ENCODE measurements at places on chromosomes 2 and 18.

DNA sequence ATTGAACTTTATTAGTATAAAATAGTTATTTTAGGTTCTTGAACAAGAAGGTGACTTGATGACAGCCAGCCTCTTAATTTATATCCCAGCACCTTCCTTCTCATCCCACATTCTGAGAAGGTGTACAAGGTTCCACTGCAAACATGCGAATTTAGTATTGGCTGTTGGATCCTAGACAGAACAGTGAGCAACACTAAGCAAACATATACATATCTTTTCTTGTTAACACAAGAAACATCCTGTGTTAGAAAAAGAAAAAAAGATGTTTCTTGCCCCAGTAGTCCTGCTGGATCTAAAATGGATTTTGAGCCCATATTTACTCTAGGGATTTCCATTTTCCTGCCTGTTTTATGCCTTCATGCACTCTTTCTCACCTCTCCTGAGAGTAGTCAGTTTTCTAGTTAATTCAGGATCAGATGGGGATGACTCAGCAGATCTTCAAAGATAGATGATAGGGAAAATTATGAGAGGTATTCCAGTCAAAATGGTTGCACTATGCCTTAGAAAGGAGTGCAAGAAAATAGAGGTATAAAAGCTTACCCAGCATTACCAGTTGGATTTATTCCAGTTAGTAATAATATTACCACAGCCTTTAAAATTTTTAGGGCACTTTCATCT lies 336.5 kb downstream of the MEIS1 start:
- H3K27ac ChIP-seq, result no peak overlapping the region
- H3K36me3 ChIP-seq, result no peaks in the 10 kb centered on the region
- H3K4me3 ChIP-seq, result no peak overlapping the region
- no peak for DNase-seq
- no peaks in the 10 kb centered on the region for H3K27me3 ChIP-seq
- H3K4me1 ChIP-seq, result no peaks in the 10 kb centered on the region

- H3K4me3 ChIP-seq, result no peak overlapping the region
- H3K36me3 ChIP-seq, result no peaks in the 10 kb centered on the region
- no peaks in the 10 kb centered on the region for H3K27me3 ChIP-seq
Measured at GRCh38 chr2:173205375-173205774, 129.7 kb downstream of the MAP3K20 start.

DNA sequence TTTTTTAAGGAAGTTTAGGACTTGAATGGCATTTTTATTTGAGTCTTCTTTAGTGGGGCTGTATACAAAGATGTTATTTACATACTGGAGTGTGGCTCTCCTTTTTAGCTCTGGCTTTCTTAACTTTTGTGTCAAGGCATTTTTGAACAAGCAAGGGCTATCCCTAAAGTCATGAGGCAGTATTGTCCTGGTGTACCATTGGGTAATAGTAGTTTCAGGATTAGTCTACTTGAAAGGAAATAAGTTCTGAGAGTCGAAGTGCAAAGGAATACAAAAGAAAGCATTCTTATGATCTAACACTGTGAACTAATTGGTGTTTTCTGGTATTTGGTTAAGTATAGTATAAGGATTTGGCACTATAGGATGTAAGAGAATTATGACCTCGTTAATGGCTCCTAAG lies 1.9 kb upstream of the CYP27A1 start:
- H3K4me1 ChIP-seq, result no peaks in the 10 kb centered on the region
- peaks cover 8% of the 10 kb centered on the region for H3K27me3 ChIP-seq
- no peak overlapping the region for H3K4me3 ChIP-seq
- H3K36me3 ChIP-seq, result no peaks in the 10 kb centered on the region
- H3K27ac ChIP-seq, result no peak overlapping the region
- no peak for DNase-seq

DNA sequence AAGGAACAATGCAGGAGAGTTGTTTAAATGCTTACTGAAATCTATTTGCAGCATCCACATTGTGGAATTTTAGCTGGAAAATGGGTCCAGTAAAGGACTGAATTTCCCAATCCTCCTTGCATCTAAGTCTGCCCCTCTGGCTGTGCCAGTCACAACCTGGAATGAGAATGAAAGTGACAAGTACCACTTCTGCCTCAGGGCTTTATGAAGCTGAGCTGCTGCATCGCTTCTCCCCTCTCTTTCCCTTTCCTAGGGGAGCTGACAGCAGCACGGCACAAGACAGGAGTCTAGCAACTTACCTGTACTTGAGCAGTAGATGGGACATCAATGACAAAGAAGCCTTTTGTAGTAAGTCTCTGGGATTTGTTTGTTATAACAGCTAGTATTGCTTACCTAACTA lies 27.3 kb upstream of the THSD7B start:
- no peak for DNase-seq
- H3K27me3 ChIP-seq, result no peaks in the 10 kb centered on the region
- H3K4me3 ChIP-seq, result no peak overlapping the region
- H3K4me1 ChIP-seq, result no peaks in the 10 kb centered on the region
- no peaks in the 10 kb centered on the region for H3K36me3 ChIP-seq

GRCh38 chr2:167122389-167122788 lies 234.1 kb downstream of the XIRP2 start:
- H3K4me1 ChIP-seq, result no peaks in the 10 kb centered on the region
- H3K27ac ChIP-seq, result no peak overlapping the region
- no peaks in the 10 kb centered on the region for H3K36me3 ChIP-seq
- DNase-seq, result no peak
- H3K27me3 ChIP-seq, result no peaks in the 10 kb centered on the region

- H3K27ac ChIP-seq, result no peak overlapping the region
- H3K4me1 ChIP-seq, result no peaks in the 10 kb centered on the region
- H3K36me3 ChIP-seq, result no peaks in the 10 kb centered on the region
Measured at GRCh38 chr18:23943903-23944624, 70.5 kb upstream of the TTC39C start.

GRCh38 chr18:72013427-72013850 lies 530.7 kb downstream of the CBLN2 start:
- no peaks in the 10 kb centered on the region for H3K36me3 ChIP-seq
- no peaks in the 10 kb centered on the region for H3K4me1 ChIP-seq
- no peak for DNase-seq
- H3K4me3 ChIP-seq, result no peak overlapping the region
- H3K27ac ChIP-seq, result no peak overlapping the region
- H3K27me3 ChIP-seq, result no peaks in the 10 kb centered on the region

- H3K36me3 ChIP-seq, result no peaks in the 10 kb centered on the region
- no peaks in the 10 kb centered on the region for H3K27me3 ChIP-seq
- H3K27ac ChIP-seq, result no peak overlapping the region
- no peak overlapping the region for H3K4me3 ChIP-seq
Measured at GRCh38 chr2:201797175-201797840, 9.0 kb upstream of the CDK15 start.

DNA sequence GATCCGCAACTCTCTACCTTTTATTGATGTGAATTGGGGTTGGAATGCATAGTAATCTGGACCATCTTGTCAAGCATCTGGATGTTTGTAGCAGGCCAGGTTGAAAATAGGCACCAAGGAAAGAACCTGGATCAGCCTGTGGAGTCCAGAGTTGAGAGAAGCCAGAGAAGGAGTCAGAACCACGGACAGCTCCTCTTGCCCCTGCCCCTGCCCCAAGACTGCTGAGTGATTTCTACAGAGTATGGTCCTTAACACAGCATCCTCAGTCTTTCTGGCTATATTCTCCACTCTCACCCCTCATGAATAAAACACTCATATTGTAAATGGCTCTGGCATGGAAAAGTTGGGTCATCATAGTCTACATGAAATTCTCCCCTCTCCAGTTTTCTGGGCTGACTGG lies 154.6 kb downstream of the LOXHD1 start:
- H3K4me3 ChIP-seq, result no peak overlapping the region
- no peaks in the 10 kb centered on the region for H3K36me3 ChIP-seq
- no peak overlapping the region for H3K27ac ChIP-seq
- no peaks in the 10 kb centered on the region for H3K27me3 ChIP-seq
- DNase-seq, result no peak

DNA sequence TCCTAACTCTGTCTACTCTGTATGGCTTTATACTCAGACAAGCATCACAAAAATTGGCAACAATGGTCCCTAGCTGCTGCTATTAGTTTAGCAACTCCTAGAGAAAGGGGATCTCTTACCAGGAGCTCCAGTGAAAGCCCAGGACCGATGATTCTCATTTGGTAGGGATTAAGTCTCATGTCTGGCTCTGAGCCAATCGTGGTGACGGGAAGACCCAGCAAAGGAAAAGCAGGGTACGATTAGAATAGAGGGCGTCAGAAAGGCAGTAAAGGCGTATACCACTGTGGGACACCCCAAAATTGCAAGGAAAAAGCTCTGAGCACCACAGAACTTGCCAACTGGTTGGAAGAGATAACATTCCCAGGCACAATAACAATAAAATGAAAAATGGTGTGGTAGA lies 129.5 kb downstream of the MTCL1 start:
- DNase-seq, result no peak
- no peak overlapping the region for H3K4me3 ChIP-seq
- H3K27me3 ChIP-seq, result no peaks in the 10 kb centered on the region
- no peaks in the 10 kb centered on the region for H3K4me1 ChIP-seq

DNA sequence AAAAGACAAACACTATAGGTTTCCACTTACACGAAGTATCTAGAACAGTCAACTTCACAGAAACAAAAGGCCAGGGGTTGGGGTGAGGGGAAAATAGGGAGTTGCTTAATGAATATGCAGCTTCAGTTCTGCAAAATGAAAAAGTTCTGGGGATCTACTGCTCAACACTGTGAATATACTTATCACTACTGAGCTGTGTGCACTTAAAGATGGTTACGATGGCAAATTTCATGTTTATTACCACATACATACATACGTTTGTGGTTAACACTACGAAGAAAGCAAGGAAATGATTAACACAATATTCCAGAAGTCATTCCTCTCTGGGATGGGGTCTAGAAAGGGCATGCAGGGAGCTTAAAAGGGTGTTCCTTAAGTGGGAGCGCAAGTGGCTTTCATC lies 19.3 kb downstream of the MBOAT2 start:
- no peaks in the 10 kb centered on the region for H3K36me3 ChIP-seq
- no peak overlapping the region for H3K4me3 ChIP-seq
- H3K27ac ChIP-seq, result no peak overlapping the region
- H3K27me3 ChIP-seq, result no peaks in the 10 kb centered on the region
- DNase-seq, result no peak

DNA sequence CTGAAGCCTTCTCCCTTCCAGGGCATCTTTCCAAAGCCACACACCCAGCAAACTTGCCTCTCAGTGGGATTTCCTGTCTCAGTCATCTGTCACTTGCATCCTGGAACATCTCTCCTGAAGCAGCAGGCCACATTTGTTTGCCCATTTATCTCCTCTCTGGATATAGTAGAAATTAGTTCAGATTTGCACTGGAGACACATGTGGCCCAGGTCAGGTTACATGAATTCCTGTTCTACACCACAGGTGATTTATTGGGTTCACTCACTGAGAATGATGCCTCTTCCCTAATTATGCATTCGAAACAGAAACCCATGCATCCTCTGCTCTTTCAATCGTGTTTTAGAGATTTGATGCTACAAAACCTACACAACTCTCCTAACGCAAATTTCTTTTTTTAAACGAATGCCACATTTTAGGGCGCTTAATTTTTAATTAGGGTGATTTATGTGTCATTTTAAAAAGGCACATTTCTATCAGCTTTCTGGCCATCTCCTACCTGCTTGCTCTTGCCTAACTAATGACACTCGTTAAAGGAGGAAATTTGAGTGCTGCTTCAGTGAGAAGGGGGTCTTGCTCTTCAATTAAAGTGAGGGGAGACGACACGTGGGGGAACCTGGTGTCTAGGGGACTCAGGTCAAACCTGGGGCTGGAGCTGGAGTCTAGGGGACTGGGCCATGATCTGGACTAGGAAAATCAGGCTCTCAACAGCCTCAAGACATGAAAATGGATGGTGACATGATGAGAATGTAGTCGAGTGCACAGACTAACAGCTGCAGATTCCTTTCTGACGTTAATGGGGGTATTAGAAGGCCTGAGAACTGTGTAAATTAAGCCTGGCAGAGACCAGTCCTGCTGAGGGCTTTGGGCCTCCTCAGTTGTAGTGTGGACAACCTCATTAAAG lies 221.4 kb downstream of the CLIP4 start:
- no peak for DNase-seq
- H3K36me3 ChIP-seq, result no peaks in the 10 kb centered on the region
- no peaks in the 10 kb centered on the region for H3K27me3 ChIP-seq
- no peaks in the 10 kb centered on the region for H3K4me1 ChIP-seq
- no peak overlapping the region for H3K4me3 ChIP-seq

DNA sequence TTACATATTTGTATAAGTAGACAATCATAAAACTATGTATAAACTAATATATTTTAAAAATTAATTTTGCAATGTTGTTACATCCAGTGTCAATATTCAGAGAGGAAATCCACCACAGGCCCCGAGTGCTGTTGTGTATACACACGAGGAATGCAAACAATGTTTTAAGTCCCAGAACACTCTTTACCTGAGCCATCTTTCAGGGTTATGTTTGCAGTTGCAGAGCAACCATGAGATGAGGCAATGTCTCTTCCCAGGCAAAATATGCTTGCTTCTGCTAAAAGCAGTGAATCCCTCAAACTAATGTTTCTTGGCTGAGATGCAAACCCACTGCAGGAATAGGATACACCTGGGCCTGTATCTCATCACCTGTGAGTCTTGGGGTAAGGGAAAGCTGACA lies 91.3 kb downstream of the ASXL2 start:
- no peaks in the 10 kb centered on the region for H3K36me3 ChIP-seq
- H3K27ac ChIP-seq, result no peak overlapping the region

- H3K4me1 ChIP-seq, result no peaks in the 10 kb centered on the region
- no peak overlapping the region for H3K4me3 ChIP-seq
- no peaks in the 10 kb centered on the region for H3K36me3 ChIP-seq
- no peak overlapping the region for H3K27ac ChIP-seq
- no peaks in the 10 kb centered on the region for H3K27me3 ChIP-seq
Measured at GRCh38 chr18:22314420-22314819, 103.3 kb downstream of the CTAGE1 start.

DNA sequence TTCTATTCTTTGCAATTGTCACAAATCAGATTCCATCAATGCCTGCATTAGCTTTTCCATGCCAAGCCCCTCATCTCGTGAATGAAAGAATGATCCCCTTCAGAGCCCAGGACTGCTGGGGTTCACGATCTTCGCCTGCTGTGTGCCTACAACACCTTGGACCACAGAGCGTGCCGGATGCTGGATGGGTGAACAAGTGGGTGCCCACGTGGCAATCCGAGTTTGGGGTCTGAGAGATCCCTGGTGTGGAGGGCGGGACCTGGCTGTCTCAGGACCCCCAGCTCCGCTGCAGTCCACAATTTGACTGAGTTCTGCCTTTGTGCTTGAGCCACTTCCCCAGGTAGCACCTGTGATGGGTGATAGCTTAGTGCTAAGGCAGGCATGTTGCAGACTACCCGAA lies 317.0 kb downstream of the GALR1 start:
- H3K4me3 ChIP-seq, result no peak overlapping the region
- no peaks in the 10 kb centered on the region for H3K27me3 ChIP-seq
- no peak for DNase-seq
- H3K36me3 ChIP-seq, result no peaks in the 10 kb centered on the region

All from iPS DF 6.9 (cell line).